ENCODE measurements at places on chromosomes 7 and 10.

DNA sequence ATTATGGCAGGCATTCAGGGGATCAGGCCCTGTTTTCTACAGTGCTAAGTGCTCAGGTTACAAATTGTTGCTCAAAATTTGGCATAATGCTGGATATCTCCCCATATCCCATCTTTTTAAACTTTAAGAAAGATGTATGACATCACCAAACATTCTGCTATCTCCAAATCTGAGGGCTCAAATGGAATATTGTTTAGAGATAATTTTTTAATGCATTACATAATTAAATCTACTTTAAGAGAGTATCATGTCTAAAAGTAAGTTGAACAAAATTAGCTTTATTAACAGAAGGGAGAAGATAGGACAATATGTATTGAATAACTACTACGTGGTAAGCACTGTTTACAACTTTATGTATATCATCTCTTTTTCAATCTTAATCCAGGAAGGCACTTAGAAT is 13.9 kb downstream of the NT5C3A start:
- DNase-seq, result no peak

GRCh38 chr10:125061557-125062226 is 98.7 kb downstream of the CTBP2 start:
- DNase-seq, result no peak

GRCh38 chr10:63462442-63462841 is 3.3 kb downstream of the JMJD1C start:
- DNase-seq, result no peak

GRCh38 chr7:46948716-46949115 is 633.2 kb downstream of the TNS3 start:
- DNase-seq, result no peak

- no peak for DNase-seq
These were observed 368.2 kb downstream of the CCSER2 start for GRCh38 chr10:84696610-84697009.

DNA sequence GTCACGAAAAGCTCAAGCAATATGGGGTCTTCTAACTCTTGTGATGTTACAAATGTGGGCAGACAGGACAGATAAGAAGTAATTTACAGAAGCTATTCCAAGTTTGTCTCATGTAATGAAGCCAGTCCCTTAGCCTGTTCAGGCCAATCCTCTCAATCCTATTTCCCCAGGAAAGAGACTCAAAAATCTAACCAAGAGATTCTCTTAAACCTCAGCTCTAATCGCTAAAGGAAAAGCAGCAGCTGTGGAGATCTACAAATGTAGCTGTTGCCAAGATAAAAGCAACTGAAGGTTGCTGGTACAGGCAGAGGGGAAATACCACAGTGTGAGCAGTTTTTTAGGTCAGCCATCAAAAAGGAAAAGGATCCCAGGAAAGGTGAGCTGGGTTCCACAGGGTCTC is 39.3 kb downstream of the ANK3 start:
- no peak for DNase-seq

DNA sequence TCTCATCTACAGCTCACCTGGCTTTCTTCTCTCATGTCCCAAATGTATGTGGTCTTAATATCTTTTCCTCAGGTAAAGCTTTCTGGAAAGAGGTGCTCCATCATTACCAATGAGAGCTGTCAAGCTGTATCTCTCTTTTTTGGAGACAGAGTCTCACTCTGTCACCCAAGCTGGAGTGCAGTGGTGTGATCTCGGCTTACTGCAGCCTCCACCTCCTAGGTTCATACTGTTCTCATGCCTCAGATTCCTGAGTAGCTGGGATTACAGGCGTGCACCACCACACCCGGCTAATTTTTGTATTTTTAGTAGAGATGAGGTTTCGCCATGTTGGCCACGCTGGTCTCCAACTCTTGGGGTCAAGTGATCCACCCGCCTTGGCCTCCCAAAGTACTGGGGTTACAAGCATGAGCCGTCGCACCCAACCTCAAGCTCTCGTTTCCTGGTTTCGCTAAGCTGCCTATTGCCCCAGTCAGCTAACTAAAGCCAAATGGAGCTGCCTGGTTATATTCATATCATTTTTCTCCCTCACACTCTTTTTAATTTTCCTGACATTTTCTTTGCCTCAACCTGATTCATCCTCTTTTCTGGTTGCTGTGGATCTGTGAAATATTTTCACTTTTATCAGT is 60.5 kb downstream of the SUFU start:
- no peak for DNase-seq

DNA sequence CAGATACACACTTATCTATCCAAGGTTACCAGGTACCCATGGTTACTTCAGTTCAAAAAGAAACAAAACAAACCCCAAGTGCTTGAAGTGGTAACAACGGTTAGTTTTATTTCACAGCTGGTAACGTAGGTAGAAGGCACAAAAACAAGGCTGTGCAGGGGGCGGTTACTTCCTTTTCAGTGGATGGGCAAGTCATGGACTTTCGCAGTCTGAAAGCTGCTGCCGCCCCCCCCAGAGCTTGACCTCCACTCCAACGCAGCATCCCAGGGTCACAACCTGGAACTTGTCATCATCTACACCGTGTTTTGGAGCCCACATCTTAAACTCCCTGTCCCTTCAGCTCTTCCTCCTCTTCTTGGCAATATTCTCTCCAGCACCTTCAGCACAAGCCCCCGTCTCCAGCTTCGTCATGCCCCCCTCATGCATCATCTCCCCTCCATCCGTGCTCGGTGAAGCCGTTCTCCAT is 181.2 kb upstream of the ITGB1 start:
- DNase-seq, result no peak

DNA sequence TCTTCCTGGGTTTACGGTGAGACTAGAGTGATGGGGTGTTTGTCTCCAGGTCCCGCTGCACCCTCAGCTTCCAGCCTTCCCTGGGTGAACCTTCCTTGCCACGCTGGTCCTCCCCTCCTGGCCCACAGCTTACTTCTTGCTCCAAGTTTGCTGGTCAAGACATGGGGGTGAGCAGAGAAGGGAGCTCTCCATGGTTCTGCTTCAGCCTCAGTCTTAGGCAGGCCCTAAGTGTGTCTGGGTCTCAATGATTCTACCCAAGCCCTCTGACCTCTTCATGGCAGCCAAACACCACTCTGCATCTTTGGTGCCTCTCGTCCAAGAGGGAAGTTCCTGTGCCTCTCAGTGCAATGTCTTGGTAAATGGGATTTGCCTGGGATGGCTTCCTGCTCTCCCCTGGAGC is 356.5 kb upstream of the KLF6 start:
- DNase-seq, result no peak

DNA sequence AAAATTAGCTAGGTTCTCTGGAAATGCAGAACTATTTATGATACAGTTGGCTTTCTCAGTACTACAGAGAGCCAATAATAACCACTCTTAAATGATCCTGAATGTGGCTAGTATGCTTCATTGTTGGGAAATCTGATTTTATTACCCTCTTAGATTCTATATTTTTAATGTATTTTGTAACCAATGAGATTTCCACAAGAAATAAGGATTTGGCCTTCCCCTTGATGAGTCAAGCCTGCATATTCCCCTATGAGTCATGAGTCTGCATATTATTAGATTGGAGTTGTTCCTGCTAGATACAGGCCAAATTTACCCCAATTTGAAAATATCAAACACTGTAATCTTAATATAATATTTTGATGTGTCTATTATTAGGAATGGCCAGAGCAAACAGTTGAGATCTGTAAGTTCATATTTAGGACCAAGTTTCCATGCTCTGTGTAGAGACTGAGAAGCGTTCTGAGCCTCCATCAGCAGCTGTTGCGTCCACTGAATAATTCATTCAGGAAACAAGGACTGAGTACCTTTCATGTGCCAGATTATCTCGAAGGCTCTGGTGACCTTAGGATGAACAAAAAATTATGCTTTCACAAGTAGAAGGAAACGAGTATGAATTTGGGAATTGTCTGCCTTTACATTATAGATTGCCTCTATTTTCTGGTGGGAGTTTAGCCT is 793.4 kb downstream of the NRG3 start:
- DNase-seq, result no peak

GRCh38 chr10:70481831-70482530 is 3.4 kb downstream of the PALD1 start:
- DNase-seq, result no peak

DNA sequence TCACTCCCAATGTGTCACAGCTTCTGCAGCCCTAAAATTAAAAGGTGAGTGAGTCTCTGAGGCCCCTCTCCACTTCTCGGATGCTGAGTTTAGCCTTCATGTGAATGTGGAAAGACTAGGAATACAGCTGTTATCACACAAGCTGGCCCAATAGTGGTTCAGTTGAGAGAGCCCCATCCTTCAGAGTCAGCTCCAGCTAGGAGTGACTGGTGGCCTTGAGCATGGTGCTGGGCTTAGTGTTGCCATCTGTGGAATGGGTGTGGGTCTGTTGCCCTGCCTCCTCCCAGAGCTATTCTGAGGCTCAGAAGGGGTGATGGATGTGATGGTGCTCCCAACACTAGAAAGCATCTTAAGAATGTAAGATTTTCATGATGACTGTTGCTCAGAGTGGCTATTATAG is 55.8 kb downstream of the FIGNL1 start:
- DNase-seq, result no peak

- no peak for DNase-seq
These were observed 110.3 kb downstream of the BMPER start for GRCh38 chr7:34015651-34016050.

DNA sequence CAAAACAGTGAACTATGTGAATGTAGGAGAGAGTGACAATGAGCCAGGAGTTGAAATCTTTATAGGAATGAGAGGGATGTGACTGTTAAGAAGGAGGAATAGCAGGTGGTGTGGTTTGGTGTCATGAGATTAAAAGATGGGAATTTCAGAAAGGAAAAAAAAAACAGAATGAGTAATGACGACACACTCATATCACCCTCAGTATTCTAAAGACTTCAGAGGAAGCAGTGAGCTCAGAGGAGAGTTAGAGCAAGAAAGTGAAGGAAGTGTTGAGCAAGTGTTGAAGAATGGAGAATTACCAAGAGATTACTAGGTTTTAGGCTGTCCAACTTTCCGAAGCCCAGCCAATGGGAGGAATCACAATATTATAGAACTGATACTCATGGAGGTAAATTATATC is 220.5 kb upstream of the HGF start:
- no peak for DNase-seq

DNA sequence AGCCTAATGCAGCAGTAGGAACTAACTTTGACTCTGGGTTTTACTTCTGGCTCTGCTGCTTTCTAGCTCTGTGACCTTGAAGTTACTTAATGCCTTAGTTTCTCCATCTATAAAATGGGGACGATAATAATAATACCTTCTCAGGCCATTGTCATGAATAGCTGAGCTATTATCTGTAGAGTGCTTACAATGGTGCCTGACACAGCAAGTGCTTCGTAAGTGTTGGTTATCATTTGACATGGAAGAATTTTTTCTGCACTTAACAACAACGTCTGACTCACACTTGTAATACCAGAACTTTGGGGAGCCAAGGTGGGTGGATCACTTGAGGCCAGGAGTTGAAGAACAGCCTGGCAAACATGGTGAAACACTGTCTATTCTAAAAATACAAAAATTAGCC is 140.5 kb downstream of the ARL4A start:
- DNase-seq, result no peak

DNA sequence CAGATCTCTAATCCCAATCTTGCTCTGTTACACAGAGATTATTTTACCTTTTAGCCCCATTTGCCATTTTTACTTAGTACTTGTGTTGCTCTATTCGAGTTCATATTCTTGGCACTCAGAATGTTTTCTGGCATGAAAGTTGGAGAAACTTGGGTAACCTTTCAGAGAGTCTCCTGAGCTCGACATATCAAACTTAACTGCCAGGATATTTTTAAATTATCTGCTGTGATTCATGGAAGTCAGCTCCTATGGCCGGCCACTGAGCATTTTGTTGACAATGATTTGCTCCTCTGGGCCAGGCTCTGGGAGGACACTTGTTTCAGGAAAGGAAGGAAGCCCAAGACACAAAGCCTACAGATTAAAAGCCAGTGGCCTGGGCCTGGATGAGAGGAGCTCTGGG is 396.7 kb downstream of the TNS3 start:
- DNase-seq, result no peak

DNA sequence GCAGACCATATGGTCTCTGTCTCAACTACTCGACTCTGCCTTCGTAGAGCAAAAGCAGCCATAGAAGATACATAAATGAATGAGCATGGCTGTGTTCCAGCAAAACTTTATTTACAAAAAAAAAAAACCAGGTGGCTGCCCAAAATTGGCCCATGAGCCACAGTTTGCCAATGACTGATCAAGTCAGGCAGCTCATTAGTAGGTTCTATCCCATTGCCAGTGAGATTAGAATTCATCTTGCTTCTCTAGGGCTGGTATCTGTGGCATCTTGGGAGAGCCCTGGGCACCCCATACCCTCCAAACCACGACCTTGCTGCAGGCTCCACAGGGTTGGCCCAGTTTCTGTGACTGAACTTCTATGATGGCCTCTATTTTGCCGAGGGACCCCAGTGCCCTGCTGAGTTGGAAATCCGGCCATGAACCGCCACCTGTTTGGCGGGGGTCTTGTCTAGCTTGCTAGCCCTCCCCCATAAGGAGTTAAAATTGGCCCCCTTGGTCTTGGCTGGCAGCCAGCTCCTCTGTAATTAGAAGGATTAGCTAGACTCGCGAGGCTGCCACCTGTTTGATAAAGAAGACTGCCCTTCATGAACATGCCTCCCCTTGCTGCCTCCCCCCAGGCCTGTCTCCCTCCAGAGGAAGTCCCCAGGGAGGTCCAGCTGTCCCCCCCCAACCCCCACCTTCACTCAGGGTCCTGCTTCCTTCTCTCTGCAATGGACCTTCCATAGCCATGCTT is 83.9 kb downstream of the CHN2 start:
- DNase-seq, result no peak

GRCh38 chr7:130904031-130904757 is 170.2 kb upstream of the KLF14 start:
- no peak for DNase-seq

DNA sequence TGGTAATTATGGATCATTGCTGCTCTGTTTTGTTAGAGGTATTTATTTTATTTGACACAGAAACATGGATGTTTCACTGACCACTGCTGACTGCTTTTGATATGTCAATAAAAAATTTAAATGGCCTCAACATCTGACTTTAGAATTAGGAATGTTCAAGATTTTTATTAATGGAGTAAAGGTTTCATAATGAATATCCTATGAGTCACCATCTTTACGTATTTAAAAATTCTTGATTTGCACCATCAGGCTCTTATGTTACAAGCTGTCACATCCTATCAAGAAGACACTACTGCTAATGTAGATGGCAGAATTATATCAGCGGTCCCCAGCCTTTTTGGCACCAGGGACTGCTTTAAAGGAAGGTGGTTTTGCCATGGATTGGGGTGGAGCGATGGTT is 578.7 kb upstream of the NRP1 start:
- no peak for DNase-seq

GRCh38 chr10:109862738-109863137 is 60.6 kb downstream of the XPNPEP1 start:
- DNase-seq, result no peak

- no peak for DNase-seq
These were observed 5.6 kb downstream of the GDF10 start for GRCh38 chr10:47305566-47305965.

GRCh38 chr7:25982684-25983083 is 169.3 kb upstream of the NFE2L3 start:
- no peak for DNase-seq

- DNase-seq, result no peak
These were observed 78.5 kb upstream of the FZD1 start for GRCh38 chr7:91185771-91186170.

- no peak for DNase-seq
These were observed 66.4 kb upstream of the ZMIZ1 start for GRCh38 chr10:79002336-79002735.
